Dermis lymphatic vessel endothelial cell (primary cell): ENCODE measurements at places on chromosomes 1 and 21. TPM values are rescaled to one million over a fixed set of nuclear protein-coding genes. Genes with fewer than 3 reads are reported as not detected.

CNKSR1 gene
- not detected in 2 replicates for total RNA-seq

ADORA1 gene
- total RNA-seq: not detected in 2 replicates

LGALS8 gene
- 154 and 198 TPM in 2 replicates for total RNA-seq

RBM11 gene
- total RNA-seq: not detected in 2 replicates

GNAT2 gene
- total RNA-seq: 0.11 and 0.17 TPM in 2 replicates

BARHL2 gene
- not detected in 2 replicates for total RNA-seq

FCAMR gene
- total RNA-seq: not detected in 2 replicates

KIF14 gene
- total RNA-seq: 1.7 and 2.1 TPM in 2 replicates

LHX8 gene
- total RNA-seq: not detected in 2 replicates

LCE2B gene
- not detected in 2 replicates for total RNA-seq

DNAI4 gene
- total RNA-seq: 2.9 and 4.5 TPM in 2 replicates

TNFRSF18 gene
- total RNA-seq: 0.11 TPM in 1 of 2 replicates, not detected in the other

ADAMTS4 gene
- 10.0 and 13.3 TPM in 2 replicates for total RNA-seq

RGSL1 gene
- total RNA-seq: not detected in 2 replicates

PLA2G4A gene
- total RNA-seq: 14.8 and 15.7 TPM in 2 replicates

CD2 gene
- total RNA-seq: not detected in 2 replicates

FCGR2B gene
- not detected in 2 replicates for total RNA-seq

C1orf167 gene
- 0.17 and 0.33 TPM in 2 replicates for total RNA-seq

BRDT gene
- not detected in 2 replicates for total RNA-seq

ERICH3 gene
- total RNA-seq: not detected in 2 replicates

CACNA1S gene
- total RNA-seq: not detected in 2 replicates

GPN2 gene
- 8.1 and 9.0 TPM in 2 replicates for total RNA-seq

LCE1F gene
- total RNA-seq: not detected in 2 replicates

PARP1 gene
- 90.9 and 113 TPM in 2 replicates for total RNA-seq

ZNF695 gene
- 1.1 and 1.5 TPM in 2 replicates for total RNA-seq

MTARC1 gene
- 6.0 and 7.0 TPM in 2 replicates for total RNA-seq

PTGS2 gene
- 3.4 and 5.9 TPM in 2 replicates for total RNA-seq

B3GALT2 gene
- 0.34 and 2.2 TPM in 2 replicates for total RNA-seq

S100A9 gene
- total RNA-seq: not detected in 2 replicates

LORICRIN gene
- not detected in 2 replicates for total RNA-seq

OR2T2 gene
- total RNA-seq: not detected in 2 replicates

CRP gene
- not detected in 2 replicates for total RNA-seq
